MM.1S (cell line): ENCODE measurements at places on chromosomes 5 and 9.

DNA sequence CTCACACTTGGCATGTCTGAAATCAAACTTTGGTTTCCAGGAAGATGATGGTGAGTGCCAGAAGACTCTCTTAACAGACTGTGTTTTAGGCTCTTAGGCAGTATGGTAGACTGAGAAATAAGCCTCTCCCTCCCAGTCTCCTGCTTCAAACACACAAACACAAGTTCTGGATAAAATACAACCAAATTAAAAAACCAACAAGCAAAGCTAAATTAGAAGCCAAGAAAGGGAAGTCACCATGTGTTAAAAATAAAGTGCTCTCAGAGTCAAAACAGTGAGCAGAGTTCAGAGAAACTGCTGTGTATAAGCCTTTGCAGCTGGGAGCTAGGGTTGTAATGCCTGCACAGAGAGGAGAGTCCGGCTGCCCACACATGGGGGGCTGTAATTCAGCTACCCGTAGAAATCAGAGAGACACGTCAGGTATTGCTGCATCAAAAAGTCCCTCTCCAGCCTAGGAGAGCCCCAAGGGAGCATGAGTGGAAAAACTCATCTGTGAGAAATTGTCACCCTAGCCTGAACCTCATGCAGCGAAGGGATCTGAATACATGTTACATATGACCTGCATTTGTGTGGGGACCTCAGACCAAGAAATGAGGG lies 62.6 kb downstream of the ANGPTL2 start:
- peak; percentile 34 for DNase-seq

GRCh38 chr5:6540111-6540827 lies 91.6 kb downstream of the UBE2QL1 start:
- no peak for DNase-seq

DNA sequence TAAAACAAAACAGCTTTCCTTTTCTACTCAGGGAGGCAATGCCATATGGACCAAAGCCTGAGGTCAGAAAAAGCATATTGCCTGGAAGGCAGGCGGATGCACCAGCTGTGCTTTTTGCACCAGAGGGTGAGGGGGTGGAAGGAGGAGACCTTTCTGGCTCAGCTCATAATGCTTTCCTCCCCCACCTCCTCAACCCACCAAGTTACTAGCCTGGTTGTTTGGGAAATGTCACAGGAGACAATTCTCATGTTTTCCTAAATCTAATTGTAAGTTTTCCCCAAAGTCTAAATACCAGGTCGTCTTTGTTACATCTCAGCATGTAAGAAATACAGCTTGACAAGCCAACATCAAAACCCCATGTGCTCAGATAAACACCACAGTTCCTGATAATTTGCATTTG lies 72.6 kb upstream of the DMRTA1 start:
- no peak for DNase-seq

GRCh38 chr9:847505-847904 lies 6.0 kb downstream of the DMRT1 start:
- DNase-seq = no peak

DNA sequence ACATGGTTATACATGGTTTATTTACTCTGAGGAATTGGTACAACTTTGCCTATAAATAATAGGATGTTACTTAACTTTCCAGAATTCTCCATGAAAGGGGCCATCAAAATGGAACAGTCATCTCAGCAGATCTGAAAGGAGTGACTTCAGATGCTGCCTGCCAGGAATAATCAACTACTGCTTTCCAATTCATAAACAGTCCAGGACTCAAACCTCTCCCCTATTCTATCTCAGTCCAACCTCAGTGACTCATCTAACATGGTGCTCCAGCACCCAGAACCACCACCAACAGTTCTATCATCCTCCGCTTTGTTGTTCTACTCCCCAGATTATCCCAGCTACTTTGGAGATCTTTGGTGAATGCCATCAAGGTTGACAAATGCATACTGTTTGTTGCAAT lies 221.5 kb upstream of the MPDZ start:
- DNase-seq = no peak

DNA sequence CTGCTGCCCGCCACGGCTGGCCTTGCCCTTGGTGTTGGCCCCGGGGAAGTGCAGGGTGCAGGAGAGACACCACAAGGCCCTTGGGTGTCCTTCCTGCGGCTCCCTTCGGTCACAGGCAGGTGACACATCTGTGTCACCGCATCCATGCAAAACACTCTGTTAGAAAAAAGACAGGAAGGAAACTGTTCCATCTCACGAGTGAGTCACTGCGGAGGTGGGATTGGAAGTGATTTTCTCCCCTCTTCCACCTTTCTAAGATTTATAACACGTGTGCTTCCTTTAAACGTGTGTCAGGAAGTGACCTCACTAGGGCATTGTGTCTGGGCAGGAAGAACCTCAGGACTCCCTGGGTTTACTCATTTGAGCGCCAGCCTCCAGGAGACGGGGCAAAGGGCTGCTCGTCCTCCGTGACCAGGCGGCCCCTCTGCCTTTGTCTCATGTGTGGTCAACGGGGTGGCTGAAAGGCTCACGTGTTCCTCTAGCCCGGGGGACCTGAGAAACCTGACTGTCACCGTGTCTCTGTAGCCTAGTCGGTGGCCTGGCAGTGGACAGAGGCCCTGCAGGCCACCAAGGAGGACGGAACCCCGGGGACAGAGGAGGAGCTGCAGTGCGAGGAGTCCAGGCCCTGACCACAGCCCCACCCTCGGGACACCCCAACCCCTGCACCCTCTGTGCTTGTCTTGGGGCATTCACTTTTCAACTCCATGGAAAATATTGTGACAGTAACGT lies 4.9 kb upstream of the LCN1 start:
- no peak for DNase-seq

DNA sequence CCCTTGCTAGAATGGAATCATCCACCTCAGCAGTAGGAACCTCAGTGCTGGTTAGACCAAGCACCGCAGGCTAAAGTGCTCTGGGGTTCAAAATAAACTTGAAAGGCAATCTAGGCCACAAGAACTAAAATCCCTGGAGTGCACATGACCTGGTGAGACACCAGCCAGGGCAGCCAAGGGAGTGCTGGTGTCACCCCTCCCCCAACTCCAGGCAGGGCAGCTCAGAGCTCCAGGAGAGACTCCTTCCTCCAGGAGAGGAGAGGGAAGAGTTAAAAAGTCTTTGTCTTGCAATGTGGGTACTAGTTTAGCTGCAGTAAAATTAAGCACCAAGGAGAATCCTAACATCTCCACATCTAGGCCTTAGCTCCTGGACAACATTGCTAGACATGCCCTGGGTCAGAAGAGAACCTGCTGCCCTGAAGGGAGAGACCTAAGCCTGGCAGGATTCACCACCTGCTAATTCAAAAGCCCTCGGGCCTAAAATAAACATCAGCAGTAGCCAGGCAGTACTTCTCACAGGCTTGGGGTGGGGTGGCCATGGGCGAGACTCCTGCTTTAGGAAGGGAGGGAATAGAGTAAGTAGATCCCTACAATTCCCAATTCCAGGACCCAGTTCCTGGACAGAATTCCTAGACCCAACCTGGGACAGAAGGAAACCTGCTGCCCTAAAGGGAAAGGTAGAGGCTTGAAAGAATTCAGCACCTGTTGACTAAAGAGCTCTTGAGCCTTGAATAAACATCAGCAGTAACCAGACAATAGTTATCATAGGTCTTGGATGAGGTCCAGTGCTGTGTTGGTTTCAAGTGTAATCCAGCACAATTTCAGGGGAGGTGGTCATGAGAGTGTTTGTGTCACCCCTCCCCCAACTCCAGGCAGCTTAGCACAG lies 25.8 kb downstream of the UGT3A2 start:
- DNase-seq = no peak

DNA sequence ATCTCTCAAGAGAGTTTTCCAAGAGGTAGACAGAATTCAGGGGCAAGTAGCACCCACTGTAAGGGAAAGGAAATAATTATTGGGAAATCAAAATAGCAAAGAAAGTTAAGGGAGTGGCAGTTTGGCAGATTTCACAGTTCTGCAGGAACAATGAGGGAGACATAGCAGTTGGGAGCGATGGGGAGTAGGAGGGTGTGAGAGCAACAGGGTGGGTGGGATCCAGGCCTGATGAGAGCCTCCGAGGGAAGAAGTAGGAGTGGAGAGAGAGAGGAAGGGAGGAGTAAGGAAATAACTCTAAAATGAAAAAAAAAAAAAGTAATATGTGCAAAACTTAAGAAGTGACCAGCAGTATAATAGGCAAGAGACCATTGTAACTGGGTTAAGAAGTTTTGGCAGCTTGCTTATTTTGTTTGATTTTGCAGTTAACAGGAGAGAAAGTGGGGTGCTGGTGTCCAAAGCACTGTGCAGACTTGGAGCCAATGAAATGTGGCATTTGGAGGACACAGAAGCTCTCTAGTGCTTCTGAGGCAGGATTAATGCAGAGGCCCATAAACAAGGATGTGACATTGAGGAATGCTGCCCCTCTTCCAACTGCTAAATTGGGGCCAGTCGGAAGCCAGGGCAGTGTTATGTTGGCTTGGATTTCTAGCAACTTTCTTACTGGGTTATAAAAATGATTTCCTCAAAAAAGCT lies 10.2 kb downstream of the TNFAIP8 start:
- no peak for DNase-seq

GRCh38 chr9:117184173-117184572 lies 230.7 kb downstream of the ASTN2 start:
- no peak for DNase-seq

DNA sequence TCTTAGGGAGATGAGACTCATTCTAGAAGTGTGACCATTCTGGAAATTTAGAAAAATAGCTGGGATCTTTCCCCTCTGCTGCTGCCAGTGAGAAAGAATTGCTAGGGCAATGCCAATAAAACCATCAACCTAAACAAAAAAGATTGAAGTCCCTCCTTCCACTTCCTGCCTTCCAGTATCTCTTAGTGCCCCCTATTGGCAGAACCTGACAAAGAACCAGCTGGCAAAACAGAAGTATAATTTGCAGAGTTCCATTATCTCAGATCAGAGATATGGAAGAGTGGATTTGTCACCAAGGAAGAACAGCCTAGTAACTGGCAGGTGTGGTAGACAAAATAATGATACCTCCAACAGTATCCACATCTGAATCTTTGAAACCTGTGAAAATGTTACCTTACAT lies 13.8 kb upstream of the PLCXD3 start:
- DNase-seq = no peak

DNA sequence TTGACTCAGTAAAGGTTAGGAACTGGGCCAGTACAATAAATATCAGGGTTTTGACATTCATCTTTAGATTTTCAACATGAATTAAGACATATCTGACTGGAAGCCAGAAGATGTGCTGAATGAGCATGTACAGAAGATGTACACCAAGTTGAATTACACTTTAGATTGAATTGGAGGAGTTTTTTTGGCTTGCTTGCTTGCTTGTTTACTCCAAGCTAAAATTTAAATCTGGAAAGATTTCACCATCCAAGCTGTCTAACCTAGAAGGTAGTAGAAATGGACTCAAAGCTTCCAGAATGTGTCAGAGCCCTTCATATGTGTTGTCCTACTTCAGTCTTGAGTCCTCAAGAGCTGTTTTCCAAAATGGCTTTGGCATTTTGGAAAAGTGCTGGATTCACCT lies 49.0 kb upstream of the FCHO2 start:
- no peak for DNase-seq

DNA sequence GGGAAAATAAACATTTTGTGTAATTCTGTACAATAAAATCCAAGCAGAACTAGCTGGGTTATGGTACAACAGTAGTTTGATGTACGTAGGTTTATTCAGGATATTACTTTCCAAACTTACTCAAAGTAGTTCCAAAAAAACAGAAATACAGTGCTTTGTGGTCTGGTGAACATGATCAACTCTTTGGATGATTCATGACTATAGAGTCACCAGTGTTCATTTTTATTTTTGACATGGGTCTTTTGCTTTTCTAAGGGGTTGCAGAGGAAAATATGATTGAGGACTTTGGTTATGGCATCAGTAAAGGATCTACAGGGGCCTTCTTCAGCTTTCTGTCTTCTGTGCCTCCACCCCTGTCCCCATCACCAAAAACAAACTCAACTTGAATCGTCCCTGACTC lies 127.2 kb downstream of the TLE4 start:
- no peak for DNase-seq

- DNase-seq = peak; percentile 97
These were observed 218.6 kb downstream of the PIK3R1 start for GRCh38 chr5:68433923-68434879.

- no peak for DNase-seq
These were observed 59.6 kb upstream of the IL17B start for GRCh38 chr5:149438711-149439132.

GRCh38 chr9:15697446-15697851 lies 144.6 kb downstream of the CCDC171 start:
- DNase-seq = no peak

DNA sequence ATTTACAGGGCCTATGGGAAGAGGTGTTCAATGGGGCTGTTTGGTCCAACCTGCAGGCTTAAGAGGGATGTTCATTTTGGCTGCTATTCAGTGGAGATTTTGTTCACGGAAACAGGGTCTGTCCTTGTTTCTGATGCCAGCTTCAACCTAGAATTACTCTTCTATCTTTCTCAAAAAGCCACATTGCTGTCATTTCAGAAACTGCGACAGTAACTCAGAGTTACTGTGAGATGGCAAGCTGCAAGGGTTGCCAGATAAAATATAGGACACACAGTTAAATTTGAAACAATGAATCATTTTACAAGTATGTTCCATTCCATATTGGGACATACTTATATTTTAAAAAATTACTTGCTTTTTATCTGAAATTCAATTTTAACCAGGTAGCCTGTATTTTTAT lies 128.0 kb downstream of the NPR3 start:
- no peak for DNase-seq

GRCh38 chr5:2803751-2804150 lies 52.3 kb upstream of the IRX2 start:
- no peak for DNase-seq

DNA sequence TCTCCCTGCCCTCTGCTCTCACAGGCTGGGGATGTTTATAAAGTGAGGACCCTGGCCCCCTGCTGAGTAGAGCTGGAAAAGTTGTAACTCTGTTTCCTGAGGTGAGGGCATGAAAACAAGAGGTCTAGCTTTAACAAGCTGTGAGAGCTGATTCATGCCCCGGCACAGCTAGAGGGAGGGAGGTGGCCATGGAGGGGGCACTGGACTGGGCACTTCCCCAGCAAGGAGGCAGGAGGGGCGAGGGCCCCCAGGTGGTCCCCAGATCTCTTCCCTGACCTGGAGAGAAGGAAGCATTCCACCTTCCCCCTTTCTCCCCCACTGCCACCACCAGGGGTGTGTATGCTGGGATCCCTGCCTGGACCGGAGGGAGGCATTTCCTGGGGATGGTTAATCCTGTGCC lies at the start of gene MSMP:
Gene MSMP (minus strand): TSS at position 13 of the 400 bp plus-strand sequence. CDS start 147 bp downstream, outside the sequence.
- DNase-seq = no peak

GRCh38 chr9:134630393-134630790 lies 11.2 kb upstream of the COL5A1 start:
- DNase-seq = no peak

GRCh38 chr5:132427281-132428146 lies 58.0 kb downstream of the SLC22A5 start:
- peak; percentile 88 for DNase-seq

DNA sequence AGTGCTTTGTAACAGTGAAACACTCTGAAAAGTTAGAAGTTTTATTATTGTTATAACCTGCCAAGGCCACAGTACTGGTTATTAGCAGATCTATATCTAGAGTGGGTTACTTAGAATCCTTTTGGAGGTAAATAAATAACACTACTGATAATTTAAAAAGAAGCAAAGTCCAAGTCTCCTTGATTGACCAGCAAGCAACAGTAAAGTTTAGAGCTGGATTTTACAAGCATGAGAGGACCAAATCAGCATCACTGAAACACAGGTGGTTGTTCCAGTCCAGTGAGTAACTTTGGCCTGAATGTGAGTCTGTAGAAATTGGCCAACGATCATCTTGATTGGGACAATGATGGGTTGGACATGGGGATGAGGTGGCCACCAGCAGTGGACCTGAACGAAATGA lies 77.2 kb upstream of the AGXT2 start:
- no peak for DNase-seq

GRCh38 chr9:111598733-111599091 lies 735 bp downstream of the PTGR1 start:
- no peak for DNase-seq

- no peak for DNase-seq
These were observed 75.4 kb upstream of the CTNNA1 start for GRCh38 chr5:138677782-138678181.
